Activated naive CD4-positive, alpha-beta T cell treated with anti-CD3 and anti-CD28 coated beads for 36 hours (primary cell): ENCODE measurements at places on chromosomes 11 and 22.
A peak's percentile ranks its signal among the peaks of the same experiment; 100 is the strongest.

GRCh38 chr11:94147433-94147845 is 18.8 kb downstream of the PANX1 start:
- peaks cover 76% of the 10 kb centered on the region for H3K4me1 ChIP-seq
- peak; percentile 54 for DNase-seq
- no peaks in the 10 kb centered on the region for H3K27me3 ChIP-seq
- H3K36me3 ChIP-seq: no peaks in the 10 kb centered on the region

DNA sequence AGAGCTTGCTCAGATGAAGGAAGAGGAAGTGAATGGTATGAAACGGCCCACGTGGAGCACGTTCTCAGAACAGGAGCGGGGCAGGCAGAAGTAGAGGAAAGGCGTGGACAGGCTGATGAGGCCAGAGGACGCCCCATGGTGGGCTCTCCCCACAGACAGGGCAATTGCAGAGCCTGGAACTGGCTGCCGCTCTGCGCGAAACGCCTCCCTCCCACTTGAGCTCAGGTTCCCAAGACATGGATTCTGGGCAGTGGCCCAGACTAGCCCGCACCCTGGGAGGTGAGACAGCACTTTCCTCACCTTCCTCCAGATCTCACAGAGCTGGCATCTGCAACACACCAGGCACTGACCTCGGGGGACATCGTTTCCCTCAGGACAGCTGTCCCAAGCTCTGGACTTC is 117.6 kb downstream of the PHF21B start:
- H3K27me3 ChIP-seq: no peaks in the 10 kb centered on the region
- no peak for DNase-seq
- no peaks in the 10 kb centered on the region for H3K4me1 ChIP-seq
- H3K4me3 ChIP-seq: no peak overlapping the region
- H3K36me3 ChIP-seq: no peaks in the 10 kb centered on the region
- no peak overlapping the region for H3K27ac ChIP-seq

DNA sequence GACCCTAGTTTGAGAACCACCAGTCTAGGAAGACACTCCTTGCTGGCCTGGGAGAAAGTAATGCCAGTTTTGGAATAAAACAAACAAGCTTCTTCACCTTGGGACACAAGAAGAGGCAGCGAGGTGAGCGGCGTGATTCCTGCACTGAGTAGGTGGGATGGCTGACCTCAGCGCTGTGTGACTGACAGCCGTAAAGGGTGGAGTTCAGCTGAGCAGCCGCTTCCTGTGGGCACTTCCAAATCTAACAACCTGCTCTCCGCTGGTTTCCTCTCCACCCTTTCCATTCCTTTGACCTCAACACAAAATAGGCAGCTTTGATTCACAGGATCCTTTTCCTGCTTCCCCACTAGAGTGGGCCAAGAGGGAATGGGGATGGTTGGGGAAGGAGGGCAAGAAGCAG is 45.8 kb downstream of the PC start:
- no peak for DNase-seq
- no peaks in the 10 kb centered on the region for H3K36me3 ChIP-seq
- no peaks in the 10 kb centered on the region for H3K4me1 ChIP-seq
- H3K27ac ChIP-seq: no peak overlapping the region

DNA sequence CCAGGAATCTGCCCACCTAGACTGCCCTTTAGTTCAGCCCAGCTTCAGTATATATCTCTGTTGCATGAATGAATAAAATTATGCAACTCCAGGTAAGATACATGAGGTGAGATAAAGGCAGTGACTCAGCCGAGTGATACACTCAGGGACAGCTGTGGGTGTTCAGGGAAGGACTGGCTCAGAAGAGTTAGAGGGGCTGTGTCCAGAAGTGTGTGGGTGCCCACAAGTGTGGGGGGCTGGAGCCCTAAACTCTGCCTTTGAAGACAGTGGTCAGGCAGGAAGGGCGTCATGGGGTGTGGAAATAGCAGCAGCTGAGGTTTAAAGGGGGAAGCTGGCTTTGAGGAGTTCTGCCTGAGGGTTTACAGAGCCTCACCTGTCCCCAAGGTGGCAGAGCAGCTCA is 8.3 kb downstream of the FTH1 start:
- no peak overlapping the region for H3K4me3 ChIP-seq
- peaks cover 14% of the 10 kb centered on the region for H3K36me3 ChIP-seq
- H3K4me1 ChIP-seq: peaks cover 21% of the 10 kb centered on the region
- no peak for DNase-seq
- H3K27me3 ChIP-seq: peaks cover 13% of the 10 kb centered on the region

- peaks cover 11% of the 10 kb centered on the region for H3K36me3 ChIP-seq
- H3K4me1 ChIP-seq: no peaks in the 10 kb centered on the region
- no peaks in the 10 kb centered on the region for H3K27me3 ChIP-seq
- no peak overlapping the region for H3K4me3 ChIP-seq
- DNase-seq: no peak
Measured at GRCh38 chr11:8110396-8110795, 29.4 kb downstream of the TUB start.

GRCh38 chr11:74011360-74012073 is 2.6 kb upstream of the UCP3 start:
- H3K4me1 ChIP-seq: peaks cover 77% of the 10 kb centered on the region
- no peaks in the 10 kb centered on the region for H3K27me3 ChIP-seq
- peak; percentile 72 for DNase-seq
